MCF 10A (cell line): ENCODE measurements at places on chromosomes 13 and 19. TPM values are rescaled to one million over a fixed set of nuclear protein-coding genes. Genes with fewer than 3 reads are reported as not detected.

The ONECUT3 gene
- total RNA-seq: 0.02 TPM in 1 of 2 replicates, not detected in the other

The ERICH6B gene
- not detected in 2 replicates for total RNA-seq

DNA sequence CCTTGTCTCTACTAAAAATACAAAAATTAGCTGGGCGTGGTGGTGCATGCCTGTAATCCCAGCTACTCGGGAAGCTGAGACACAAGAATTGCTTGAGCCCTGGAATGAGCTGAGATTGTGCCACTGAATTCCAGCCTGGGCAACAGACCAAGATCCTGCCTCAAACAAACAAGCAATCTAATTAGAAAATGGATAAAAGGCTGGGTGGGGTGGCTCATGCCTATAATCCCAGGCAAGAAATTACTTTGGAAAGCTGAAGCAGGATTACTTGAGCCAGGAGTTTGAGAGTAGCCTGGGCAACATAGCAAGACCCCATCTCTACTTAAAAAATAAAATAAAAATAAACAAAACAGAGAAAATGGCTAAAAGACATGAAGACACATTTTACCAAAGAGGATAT is 77.0 kb downstream of the CAB39L start:
- H3K4me1 ChIP-seq: no peaks in the 10 kb centered on the region
- H3K27ac ChIP-seq: no peak overlapping the region
- H3K36me3 ChIP-seq: no peaks in the 10 kb centered on the region
- no peak overlapping the region for H3K4me3 ChIP-seq

GRCh38 chr13:47126432-47126831 is 229.6 kb upstream of the HTR2A start:
- H3K4me3 ChIP-seq: no peak overlapping the region
- DNase-seq: no peak
- H3K4me1 ChIP-seq: peaks cover 2% of the 10 kb centered on the region
- no peaks in the 10 kb centered on the region for H3K27me3 ChIP-seq

DNA sequence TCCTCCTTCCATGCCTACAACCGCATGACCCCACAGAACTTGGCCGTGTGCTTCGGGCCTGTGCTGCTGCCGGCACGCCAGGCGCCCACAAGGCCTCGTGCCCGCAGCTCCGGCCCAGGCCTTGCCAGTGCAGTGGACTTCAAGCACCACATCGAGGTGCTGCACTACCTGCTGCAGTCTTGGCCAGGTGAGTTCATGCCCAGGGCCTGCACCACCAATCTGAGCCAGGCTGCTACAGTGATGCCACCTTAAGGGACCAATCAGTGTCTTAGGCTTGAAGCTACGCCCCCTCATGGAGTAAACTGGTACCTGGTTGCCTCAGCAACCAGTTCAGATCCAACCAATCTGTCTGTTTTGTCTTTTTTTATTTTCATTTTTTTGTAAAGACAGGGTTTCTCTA is 5.2 kb downstream of the SYDE1 start:
- no peaks in the 10 kb centered on the region for H3K27me3 ChIP-seq
- H3K27ac ChIP-seq: no peak overlapping the region
- DNase-seq: peak; percentile 42
- H3K4me3 ChIP-seq: no peak overlapping the region
- peaks cover 35% of the 10 kb centered on the region for H3K36me3 ChIP-seq
- H3K4me1 ChIP-seq: peaks cover 10% of the 10 kb centered on the region

GRCh38 chr19:53977429-53977990 is 13.9 kb upstream of the CACNG6 start:
- peak overlapping the region; percentile 58 for H3K4me3 ChIP-seq
- no peak overlapping the region for H3K27ac ChIP-seq
- no peaks in the 10 kb centered on the region for H3K36me3 ChIP-seq

DNA sequence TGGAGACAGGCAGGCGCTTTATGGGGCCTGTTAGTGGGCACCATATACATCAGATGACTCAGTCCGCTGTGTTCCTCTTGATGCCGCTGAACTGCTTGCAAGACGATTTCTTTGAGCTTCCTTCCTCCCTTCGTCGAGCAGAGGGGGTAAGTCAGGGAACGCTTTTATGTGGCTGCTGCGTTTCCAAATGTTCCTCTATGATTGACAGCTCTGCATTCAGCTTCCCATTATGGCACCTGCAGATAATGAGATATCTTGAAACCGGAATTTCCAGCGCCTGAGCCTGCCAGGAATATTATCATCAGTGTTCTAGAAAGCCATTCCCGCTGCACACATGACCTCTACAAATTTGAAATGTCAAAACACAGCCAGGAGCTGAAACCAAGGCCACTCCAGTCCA is 257.0 kb downstream of the TSHZ3 start:
- no peaks in the 10 kb centered on the region for H3K27me3 ChIP-seq
- H3K27ac ChIP-seq: no peak overlapping the region
- no peak for DNase-seq

DNA sequence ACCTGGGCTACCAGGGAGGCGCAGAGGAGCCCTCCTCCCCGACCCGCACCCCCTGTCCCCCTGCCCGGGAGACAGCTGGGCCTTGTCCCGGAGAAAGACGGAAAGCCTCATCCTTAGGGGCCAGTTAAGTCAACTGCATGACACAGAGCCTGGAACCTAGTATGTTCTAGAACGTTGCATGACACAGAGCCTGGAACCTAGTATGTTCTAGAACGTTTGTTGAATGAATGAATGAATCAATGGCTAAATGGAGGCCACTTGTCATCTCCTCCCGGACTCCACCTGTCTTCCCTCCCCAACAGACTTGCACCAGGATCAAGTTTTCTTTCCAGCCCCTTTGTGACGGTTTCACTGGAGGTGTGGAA is 706 bp downstream of the SERP2 start:
- H3K4me3 ChIP-seq: no peak overlapping the region
- no peaks in the 10 kb centered on the region for H3K4me1 ChIP-seq
- no peaks in the 10 kb centered on the region for H3K27me3 ChIP-seq
- no peaks in the 10 kb centered on the region for H3K36me3 ChIP-seq
- H3K27ac ChIP-seq: no peak overlapping the region
- no peak for DNase-seq

The VWA8 gene
- total RNA-seq: 20.1 and 21.4 TPM in 2 replicates
